ENCODE measurements at places on chromosomes 4 and X. TPM values are rescaled to one million over a fixed set of nuclear protein-coding genes. Genes with fewer than 3 reads are reported as not detected.
A peak's percentile ranks its signal among the peaks of the same experiment; 100 is the strongest.

JADE3 gene
- total RNA-seq: 21.1 TPM

MAGEA10 gene
- total RNA-seq: not detected

VCX gene
- total RNA-seq: not detected

TGIF2LX gene
- total RNA-seq: not detected

MCTS1 gene
- total RNA-seq: 43.7 TPM

RAB39B gene
- 4.0 TPM for total RNA-seq

ARHGAP10 gene
- 25.5 TPM for total RNA-seq

UNC5C gene
- total RNA-seq: 20.5 TPM

SMIM10 gene
- total RNA-seq: 0.64 TPM

GRCh38 chrX:15877380-15877779 is 22.8 kb upstream of the AP1S2 start:
- DNase-seq: no peak

GRCh38 chrX:153214934-153215333 is 35.9 kb downstream of the MAGEA1 start:
- no peak for DNase-seq

DNA sequence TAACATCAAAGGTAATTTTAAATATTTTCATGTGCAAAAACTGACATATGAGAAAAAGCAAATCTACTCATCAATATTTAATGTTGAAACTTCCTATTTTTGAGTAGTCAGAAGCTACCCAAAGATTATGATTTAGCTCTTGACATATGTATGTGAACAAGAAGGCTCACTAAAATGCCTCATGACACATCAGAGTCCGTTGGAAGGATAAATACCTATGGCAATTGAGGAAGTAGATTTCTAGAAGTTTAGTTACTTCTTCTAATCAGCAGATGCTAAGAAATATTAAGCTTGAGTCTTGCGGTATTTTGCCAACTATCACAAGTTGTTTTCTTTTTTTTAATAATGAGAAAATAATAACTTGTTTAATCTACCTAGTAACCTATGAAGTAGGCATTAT is 55.3 kb downstream of the MSL3 start:
- no peak for DNase-seq

GRCh38 chr4:1728061-1728980 is 7.0 kb downstream of the TACC3 start:
- DNase-seq: no peak

DNA sequence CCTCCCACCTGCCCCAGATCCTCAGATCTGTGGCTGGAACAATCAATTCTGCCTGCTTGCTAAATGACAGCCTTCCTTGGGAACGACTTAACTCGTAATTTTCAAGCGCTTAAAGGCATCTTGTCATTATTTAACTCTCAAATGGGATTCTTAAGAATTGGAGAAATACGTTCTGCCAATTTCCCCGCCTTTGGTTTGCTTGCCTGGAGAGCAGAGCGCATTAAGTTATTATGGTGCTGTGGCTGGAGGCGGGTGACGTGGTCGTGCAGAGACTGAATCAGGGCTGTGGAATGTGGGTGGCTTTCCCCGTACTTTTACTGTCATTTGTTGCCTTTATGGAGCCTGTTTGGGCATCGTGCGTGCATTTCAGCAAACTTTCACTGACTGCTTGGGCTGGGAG is 78.9 kb upstream of the PSAPL1 start:
- no peak for DNase-seq

DNA sequence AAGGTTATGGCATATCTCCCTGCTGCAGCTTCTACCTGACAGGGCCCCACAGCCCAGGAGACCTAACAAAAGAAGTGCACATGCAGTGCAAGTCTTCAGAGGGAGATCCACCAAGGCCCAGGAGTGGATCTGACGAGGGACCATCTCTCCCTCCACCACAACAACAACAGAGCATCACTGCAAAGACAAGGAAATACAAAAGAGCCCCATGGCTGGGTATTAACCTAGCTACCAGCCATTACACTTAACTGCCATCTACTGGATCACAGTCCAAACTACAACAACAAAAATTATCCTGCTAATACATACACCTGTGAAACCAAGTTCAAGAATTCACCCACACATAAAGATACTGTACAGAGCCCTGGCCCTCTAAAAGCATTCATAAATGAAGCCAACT is 280.2 kb upstream of the SLC7A11 start:
- no peak for DNase-seq

- DNase-seq: no peak
Measured at GRCh38 chr4:113692809-113693411, 68.6 kb downstream of the CAMK2D start.

GRCh38 chr4:4541661-4542570 is at the start of gene STX18:
Gene STX18 (minus strand): TSS chr4:4542048. CDS start chr4:4541964, 84 bp downstream.
- peak; percentile 93 for DNase-seq

GRCh38 chr4:158999166-158999682 is 103.7 kb upstream of the RAPGEF2 start:
- no peak for DNase-seq

DNA sequence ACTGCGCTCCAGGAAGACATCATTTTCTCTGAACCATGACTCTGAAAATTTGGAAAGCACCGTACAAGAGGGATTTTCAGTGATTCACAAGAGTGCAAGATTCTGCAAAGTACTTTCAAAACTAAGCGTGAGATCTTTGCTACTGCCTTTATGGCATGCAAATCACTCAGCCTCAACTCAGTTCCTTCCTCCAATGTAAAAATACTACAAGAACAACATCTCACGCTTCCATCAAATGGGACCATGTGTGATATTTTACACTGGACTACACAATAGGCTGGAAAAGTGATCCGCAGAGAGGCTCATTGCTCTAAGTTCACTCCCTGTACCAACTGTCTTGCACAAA is 674 bp upstream of the IL15 start:
- DNase-seq: no peak

- DNase-seq: no peak
Measured at GRCh38 chr4:32219306-32220075, 1499.3 kb downstream of the PCDH7 start.

DNA sequence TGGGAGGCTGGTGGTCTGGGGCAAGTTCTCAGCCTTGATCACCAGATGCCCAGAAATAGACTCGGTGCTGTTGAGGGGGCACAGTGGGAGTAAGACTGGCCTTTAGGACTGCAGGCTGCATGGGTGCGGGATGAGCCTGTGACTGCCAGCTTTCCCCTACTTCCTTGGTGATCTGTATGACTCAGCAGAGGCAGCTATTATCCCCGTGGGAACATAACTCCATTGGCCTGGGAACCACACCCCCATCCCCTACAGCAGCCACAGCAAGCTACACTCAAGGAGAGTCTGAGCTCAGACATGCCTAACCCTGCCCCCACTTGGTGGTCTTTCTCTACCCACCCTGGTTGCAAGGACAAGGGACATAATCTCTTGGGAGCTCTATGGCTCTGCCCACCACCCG is 20.6 kb downstream of the CLIC2 start:
- DNase-seq: no peak

- no peak for DNase-seq
Measured at GRCh38 chr4:157810137-157810774, 362.6 kb downstream of the GASK1B start.

- no peak for DNase-seq
Measured at GRCh38 chrX:1516596-1517104, 20.3 kb downstream of the P2RY8 start.

- no peak for DNase-seq
Measured at GRCh38 chr4:87881115-87881514, 48.3 kb downstream of the MEPE start.

- no peak for DNase-seq
Measured at GRCh38 chr4:137852326-137852725, 320.0 kb upstream of the PCDH18 start.

GRCh38 chr4:124415146-124415545 is 297.4 kb downstream of the ANKRD50 start:
- DNase-seq: no peak
